ENCODE measurements at places on chromosomes 5 and 9.

DNA sequence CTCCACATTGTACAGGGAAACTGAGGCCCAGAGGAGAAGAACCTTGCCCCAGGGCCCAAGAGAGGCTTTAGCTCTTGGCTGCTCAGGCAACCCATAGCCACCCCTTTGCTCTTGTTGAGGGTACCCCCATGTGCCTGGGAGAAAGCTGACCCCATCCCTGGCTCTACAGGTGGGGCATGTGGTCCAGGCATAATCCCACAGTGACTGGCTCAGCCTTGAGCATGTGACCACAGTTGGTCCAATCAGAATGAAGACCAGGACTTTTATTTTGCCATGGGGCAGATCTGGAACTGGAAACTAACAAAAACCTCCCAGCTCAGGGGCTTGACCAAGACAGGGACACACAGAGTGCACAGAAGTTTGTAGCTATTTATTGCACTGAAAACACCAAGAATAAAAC, 29.3 kb downstream of the SLC6A7 start:
- no peak for DNase-seq

GRCh38 chr9:91060520-91061343, 259.1 kb downstream of the SYK start:
- peak; percentile 65 for DNase-seq

DNA sequence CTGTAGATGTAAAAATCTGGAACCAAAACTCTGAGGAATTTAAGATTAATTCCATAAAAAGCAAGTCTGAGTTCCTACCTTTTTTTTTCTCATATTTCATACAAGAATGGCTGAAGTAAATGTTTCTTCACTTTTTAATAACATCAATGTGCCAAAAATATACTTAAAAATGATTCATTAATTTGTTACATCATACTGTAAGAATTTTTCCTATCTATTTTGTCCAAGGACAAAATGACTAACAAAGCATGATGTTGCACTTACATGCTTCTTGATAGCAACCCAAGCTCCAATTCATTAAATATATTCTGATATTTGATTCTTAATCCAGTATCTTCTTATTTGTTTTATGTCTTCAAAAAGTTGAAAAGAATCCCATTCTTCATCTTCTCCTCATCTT, 988.3 kb downstream of the TLE1 start:
- DNase-seq = no peak

GRCh38 chr5:59099270-59099994, 516.6 kb downstream of the RAB3C start:
- DNase-seq = no peak

GRCh38 chr9:137412431-137412830, 10.5 kb downstream of the EXD3 start:
- no peak for DNase-seq

DNA sequence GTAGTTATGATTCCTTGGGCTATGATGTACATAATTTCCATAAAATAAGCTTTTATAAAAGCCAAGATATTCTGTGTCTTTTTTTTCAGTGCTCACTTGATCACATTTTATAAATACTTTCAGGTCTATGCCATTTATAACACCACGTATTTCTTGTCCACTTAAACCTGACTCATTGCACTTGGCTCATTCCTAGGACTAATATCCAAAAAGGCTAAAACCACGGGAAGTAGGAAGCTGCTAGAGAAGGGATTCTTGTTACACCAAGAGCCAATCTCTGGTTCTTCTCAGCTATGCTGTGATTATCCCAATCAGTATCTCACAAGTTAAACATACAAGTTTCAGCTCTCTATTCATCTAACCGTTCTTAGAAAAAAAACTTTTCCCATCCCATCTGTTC, 80.4 kb upstream of the CDH6 start:
- no peak for DNase-seq

GRCh38 chr5:55052383-55052931, 28.4 kb downstream of the GZMK start:
- no peak for DNase-seq

DNA sequence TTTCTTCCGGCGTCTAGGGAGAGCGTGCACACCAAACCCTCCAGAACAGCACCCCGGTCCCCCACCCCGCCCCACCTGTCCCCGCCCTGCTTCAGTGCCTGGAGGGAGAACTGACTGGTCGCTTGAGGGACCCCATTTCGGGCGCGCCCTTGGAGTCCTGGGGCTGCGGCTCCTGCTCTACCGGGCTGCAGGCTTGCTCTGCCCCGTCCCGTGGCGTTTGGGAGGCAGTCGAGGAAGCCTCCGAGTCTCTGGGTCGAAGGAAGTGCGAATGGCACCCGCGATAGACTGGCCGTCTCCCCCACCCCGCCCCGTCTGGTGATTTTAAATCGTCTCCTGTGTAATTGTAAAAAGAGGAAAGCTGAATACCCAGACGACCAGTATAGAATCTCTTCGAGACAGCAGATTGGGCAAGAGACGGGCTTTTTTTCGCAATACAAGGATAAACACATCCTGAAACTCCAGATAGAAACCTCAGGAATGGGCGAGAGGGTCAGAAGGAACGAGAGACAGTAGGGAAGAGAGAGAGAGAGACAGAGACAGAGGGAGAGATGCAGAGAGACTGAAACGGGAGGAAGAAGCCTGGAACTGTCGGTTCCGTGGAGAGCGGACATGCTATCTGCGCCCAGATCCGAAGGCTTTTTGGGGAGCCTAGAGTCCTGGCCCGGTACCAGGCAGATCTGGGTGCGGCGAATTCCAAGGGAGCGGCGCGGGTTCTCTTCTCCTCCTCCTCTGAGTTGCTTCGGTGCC, 9.9 kb downstream of the PRDM6 start:
- no peak for DNase-seq

GRCh38 chr5:117945258-117945657, 1043.1 kb downstream of the DTWD2 start:
- DNase-seq = no peak

GRCh38 chr9:37410969-37411785, 11.3 kb upstream of the GRHPR start:
- no peak for DNase-seq

DNA sequence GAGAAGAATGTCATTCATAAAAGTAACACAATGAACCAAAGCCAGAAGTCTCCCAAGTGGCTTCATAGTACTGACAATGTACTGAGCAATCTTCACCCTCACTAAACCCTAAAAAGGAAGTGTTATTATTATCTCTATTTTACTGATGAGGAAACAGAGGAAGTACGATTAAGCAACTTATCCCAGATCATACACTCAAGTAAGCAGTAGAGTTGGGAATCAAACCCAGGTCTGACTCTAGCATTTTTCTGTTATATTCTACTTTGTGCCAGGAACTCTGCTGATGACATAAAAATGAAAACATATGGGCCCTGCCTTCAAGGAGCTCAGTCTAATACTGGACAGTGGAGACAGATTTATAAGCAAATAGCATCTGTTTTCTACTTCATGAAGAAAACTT, 109.2 kb downstream of the RAPGEF6 start:
- no peak for DNase-seq

DNA sequence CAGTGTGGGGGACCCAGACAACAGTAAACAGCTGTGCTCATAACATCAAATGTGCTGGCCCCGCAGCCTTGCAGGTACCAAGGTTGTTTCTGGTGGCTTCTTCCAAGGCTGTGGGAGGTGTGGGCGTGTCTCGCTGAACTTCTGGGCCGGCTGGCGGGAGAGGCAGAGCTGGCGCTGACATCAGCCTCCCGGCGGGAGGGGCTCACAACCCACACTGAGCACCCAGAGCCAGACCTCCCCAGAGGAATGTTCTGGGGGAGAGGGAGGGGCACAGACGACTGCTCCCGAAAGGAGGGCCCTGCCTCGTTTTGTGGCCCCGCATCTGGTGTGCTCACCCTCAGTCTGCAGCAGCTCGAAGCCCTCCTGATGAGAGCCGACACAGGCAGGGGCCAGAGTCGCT, 6.9 kb upstream of the SLC12A7 start:
- peak; percentile 87 for DNase-seq

GRCh38 chr5:12125895-12126294, 221.6 kb upstream of the CTNND2 start:
- DNase-seq = no peak

- DNase-seq = no peak
Measured at GRCh38 chr9:76713381-76713780, 50.9 kb upstream of the PCA3 start.

GRCh38 chr9:134198791-134199190, 34.4 kb upstream of the RNU6ATAC start:
- DNase-seq = no peak

DNA sequence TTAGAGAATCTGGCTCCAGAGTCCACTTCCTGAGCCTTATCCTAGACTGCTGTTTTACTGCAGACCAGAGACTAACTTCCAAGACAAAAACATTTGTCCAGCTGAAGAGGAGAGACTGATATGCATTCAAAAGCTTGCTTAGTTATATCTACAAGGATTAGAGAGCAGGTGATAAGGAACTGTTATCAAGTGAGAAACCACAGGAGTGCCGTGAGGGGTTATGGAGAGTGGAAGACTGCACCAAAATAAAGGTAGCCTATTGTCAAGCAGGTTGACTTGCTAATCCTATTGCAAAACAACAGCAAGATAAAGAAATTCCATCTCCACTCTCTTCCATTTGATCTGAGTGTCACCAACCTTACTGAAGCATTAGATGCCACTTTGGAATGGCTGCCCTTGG, 139.1 kb downstream of the SCAMP1 start:
- DNase-seq = no peak

DNA sequence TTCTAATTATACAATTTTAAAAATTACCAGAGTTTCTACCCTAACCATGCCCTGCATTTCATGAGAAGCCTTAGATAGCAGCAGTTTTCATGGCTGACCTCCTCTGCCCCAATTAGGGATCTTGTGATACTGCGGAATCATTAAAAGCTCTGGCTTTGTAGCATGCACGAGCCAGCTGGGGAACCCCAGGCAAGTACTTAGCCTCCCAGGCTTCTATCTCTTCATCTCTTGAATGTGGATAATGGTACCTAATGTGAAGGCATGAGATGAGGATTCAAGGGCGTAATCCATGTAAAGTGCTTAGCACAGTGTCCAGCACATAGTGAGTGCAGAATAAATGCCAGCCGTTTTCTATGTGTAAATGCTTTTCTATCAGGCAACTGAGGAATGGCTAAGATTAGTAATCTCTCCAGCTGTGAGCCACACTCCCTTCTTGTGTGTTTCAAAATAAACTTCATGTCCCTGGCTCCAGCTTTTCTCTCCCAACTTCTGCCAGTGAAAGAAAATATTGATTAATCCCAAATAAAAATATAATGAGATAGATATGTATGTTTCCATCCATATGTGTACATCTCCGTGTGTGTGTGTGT, 88.4 kb downstream of the APBA1 start:
- no peak for DNase-seq

GRCh38 chr5:124692324-124692723, 54.1 kb downstream of the ZNF608 start:
- no peak for DNase-seq

DNA sequence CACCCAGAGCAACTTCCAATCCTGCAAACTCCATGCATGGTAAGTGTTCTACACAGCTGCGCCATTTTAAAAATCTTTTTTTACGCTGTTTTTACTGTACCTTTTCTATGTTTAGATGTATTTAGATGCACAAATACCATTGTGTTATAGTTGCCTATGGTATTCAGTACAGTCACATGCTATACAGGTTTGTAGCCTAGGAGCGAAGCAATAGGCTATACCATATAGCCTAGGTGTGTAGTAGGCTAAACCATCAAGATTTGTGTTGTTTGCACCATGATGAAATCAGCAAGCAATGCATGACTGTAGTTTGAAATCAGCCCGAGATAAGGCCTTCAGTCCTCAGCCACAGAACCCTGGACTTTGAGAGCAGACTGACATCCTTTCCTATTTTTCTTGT, 101.2 kb downstream of the LIX1 start:
- DNase-seq = no peak

GRCh38 chr9:38183994-38184568, 115.1 kb upstream of the SHB start:
- DNase-seq = no peak

- DNase-seq = no peak
Measured at GRCh38 chr9:98105006-98105405, 14.0 kb downstream of the TRIM14 start.

DNA sequence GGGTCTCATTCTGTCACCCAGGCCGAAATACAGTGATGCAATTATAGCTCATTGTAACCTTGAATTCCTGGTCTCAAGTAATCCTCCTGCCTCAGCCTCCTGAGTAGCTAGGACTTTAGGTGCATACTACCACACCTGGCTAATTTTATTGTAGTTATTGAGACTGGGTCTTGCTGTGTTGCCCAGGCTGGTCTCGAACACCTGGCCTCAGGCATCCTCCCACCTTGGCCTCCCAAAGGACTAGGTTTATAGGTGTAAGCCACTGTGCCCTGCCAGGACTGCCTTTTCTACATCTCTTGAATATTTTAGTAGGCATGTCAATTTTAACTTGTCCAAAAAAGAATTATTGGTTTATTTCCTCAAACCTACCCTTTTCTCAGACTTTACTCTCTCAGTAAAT, 16.9 kb downstream of the DENND4C start:
- DNase-seq = no peak

DNA sequence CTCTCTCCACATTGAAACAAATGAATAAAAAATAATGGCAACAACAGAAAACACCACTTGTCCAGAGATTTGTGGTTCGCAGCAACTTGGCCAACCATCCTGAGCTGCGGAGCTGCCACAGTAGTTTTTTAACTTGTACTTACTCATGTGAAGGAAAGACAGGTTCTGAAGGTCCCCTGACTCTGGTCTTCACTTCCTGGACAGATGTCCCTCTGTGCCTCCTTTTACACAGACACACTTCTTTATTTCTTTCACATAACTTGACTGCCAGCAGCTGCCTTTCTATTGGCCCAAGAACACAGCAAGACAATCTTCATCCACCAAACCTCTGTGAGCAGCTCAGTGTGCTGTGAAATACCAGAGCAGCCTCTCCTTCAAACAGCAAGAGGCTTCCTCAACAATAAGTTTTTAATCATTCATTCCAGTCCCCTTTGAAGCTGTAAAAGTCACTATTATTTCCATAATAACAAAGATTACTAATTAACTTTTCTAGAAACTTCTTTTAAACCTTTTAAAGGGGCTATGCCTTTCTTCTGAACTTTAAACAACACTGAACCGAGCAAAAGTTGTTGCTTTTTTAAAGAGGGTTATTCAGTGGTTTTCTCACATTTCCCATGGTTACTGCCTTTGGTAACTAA, 198.7 kb downstream of the NR2F1-AS1 start:
- no peak for DNase-seq

DNA sequence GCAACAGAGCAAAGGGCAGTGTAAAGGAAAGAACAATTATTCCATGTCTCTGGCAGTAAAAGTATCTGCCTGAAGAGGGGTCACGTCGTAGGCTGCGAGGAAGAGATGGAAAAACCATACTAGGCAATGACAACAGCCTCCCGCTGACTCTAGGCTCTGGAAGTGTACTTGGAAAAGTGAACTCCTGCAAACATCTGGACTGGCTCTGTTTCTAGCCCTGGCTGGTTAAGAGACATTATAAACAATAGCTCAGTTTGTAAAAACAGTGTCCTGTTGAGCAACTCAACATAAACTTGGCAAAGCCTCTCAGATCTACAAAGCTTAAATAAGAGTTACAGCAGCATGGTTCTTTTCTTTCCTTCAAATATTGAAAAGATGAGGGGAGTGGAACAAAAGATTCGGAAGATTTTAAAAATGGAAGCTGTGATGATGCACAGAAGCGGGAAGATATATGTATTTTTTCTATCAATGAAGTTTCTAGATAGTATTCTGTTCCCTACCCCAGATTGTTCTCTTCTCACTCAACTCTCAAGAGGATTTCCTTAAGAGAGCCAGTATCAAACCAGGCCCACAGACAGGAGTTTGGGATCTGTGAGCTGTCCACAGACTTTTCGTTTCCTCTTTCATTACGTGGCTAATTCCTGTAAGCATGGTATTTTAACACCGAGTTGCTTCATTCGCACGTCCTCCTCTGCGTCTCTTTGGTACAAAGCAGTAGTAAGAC, 79.4 kb downstream of the SPTLC1 start:
- DNase-seq = peak; percentile 83
